ENCODE measurements at places on chromosomes 5 and 9.

GRCh38 chr5:123174916-123175481 lies 86.0 kb downstream of the PRDM6 start:
- DNase-seq: no peak

DNA sequence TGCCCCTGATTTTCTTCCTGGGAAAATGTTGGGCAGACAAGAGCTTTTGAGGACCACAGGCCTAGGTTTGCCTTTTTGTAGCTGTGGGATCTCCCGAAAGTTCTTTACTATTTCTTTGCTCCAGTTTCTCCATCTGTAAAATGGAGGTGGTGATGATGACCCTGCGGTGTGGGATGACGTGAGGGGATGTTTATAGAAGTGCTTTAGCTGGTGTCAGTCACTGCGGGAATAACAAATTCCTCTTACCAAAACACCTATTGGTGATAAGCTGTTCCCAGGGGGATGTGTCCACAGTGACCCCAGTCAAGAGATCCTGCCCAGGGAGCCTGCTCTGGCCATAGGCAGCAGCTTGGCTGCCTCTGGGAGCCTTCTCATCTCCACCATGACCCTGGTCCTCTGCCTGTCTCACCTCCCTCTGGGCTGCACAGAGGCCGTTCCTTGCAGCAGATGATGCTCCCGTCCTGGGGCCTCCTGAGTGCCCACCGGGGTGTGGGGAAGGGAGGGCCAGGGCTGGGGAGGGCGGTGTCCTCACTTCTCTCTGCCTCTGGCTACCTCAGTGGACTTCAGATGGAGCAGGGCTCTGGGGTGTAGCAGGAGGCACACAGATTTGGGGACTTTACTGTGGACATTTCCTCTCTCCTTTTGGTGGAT lies 77.2 kb downstream of the COL15A1 start:
- DNase-seq: no peak

DNA sequence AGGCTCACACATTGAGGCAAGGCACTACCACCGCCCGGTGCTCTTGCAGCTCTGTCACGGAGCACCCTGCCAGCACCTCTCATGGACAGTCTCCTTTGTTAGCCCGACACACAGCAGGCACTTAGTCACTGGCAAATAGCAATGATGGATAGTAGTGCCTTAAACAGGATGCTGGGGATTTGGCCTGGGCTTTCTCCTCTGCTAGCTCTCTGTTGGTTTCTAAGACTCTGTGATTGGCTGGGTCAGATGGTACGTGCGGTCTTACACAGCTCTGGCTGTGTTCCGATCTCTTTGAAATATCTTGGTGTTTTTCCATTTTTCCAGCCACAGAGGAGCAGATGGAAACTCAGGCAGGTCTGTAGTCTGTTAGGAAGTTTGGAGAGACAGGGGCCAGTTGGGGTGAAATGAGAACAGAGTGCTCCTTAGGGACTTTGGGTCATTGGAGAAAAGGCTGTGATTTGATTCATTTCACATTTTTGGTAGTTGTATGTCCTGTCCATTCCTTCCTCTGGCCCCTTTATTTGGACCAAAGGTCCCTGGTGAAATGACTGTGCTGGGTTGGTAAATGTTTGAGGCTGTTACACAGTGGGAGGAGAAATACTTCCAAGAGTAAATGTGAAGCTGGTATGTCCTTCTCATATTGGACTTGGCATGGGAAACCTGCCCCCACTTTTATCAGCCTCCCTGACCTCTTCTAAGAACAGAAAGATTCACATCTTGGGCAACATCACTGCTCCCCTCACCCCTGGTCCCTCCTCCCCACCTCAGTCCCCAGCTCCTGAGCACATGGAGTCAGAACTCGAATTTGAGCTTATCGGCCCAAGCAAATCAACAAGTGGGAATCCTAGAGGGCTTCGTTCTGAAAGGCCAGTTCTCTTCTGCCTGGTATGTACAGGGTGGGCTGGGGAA lies 3.4 kb downstream of the SMIM3 start:
- no peak for DNase-seq

GRCh38 chr5:71892641-71893365 lies 173.7 kb downstream of the CARTPT start:
- no peak for DNase-seq

- no peak for DNase-seq
Observed at GRCh38 chr5:84372066-84372695, 12.5 kb downstream of the EDIL3 start.

- DNase-seq: no peak
Observed at GRCh38 chr9:27818348-27818747, 245.1 kb upstream of the C9orf72 start.

DNA sequence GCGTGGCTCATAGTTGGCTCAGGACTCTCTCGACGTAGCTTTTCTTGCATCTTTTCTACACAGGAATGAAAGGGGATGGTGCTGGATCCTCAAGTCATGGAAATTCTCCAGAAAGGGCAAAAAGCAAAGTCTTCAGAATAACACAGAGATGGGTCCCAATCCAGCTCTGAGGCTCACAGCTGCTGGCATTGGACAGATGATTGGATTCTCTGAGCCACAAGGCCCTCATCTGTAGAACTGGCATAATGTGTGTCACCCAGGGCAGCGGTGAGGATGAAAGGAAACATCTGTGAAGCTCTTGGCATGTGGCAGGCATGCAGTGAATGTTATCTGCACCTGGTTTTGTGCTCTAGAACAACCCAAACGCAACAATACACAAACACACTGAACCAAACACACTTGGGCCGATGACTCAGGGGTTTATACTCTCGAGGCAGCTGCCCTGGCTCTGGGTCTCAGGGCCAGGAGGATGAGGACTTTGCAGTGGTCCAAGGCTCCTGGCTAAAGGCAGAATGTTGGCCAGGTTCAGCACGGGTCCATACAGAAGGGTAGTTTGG lies 64.0 kb upstream of the UBTD2 start:
- DNase-seq: no peak

- DNase-seq: no peak
Observed at GRCh38 chr5:2691530-2691929, 59.9 kb downstream of the IRX2 start.

GRCh38 chr9:74120061-74120460 lies 377.1 kb upstream of the RORB start:
- no peak for DNase-seq

GRCh38 chr5:127940854-127941253 lies 142.7 kb upstream of the SLC12A2 start:
- no peak for DNase-seq

GRCh38 chr5:148864113-148864841 lies 37.9 kb downstream of the ADRB2 start:
- no peak for DNase-seq

GRCh38 chr9:136295055-136295454 lies 8.8 kb downstream of the CCDC187 start:
- no peak for DNase-seq

DNA sequence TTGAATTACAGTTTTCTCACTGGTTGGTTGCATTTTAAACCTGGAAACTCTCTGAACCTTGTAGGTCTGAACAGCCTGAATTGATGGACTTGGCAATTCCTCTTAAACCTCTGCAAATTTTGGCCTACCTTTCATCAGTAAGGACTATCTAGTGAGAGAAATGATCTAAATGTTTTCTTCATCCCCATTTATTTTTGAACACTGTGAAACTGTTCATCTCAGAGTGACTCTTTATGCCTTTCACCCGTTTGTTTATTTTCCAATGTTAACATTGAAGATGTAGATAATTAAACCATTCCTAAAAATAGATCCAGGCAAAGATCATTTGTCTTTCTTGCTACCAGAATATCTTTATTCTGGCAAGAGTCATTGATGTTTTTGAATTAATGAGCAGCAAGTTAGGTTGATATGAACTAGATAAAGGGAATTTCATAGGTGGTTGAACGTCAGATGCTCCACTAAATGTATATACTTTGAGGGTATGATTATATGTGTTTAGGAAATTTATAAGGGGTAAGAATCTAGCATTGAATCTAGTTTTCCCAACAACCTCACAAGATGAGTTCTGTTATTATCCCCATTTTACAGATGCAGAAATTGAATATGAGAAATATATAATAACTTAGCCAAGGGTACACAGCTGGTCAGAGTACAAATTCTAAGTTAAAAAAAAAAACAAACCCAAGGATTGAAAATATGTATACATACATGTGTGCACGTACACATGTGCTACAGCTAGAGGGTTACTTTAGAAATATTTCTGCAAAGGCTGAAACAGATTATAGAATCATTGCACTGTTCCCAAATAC lies 3.4 kb downstream of the CPEB4 start:
- DNase-seq: no peak

DNA sequence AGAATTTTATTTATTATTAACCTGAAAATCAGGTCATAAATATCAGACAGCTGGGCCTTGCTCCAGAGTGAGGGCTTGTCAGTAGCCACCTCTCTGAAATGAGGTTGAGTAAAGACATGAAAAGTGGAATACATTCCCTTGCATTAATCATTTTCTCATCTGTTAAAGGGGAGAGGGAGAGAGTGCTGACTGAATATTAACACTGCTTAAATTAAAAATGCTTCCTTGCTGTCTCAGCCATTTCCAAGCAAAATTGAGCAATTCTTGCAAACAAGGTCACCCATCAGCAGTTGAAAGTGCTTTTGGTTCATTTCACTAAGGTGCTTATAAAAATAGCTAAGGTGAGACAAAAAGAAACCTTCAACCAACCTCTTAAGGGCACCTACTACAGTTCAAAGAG lies 102.8 kb downstream of the CMYA5 start:
- DNase-seq: no peak

GRCh38 chr9:70861376-70861775 lies 260.0 kb downstream of the TRPM3 start:
- DNase-seq: no peak

DNA sequence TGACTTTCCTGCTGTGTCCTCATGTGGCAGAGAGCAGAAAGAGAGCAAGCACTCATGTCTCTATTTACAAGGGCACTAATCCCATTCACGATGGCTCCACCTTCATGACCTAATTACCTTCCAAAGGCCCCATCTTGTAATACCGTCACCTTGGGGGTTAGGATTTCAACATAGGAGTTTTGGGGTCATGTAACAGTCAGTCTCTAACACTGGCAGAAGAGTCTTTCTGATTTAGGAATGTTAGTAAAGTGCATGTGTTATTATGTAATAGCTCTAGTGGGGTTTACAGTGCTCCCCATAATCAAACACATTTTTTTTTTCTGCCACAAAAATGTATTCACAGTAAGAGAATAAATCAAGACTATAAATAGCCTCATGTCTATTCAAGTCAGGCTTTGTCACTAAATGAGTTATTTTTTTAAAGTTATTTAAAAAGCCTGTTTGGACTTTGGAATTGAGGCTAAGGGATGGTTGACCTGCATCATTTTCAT lies 19.1 kb downstream of the GALNT10 start:
- no peak for DNase-seq

DNA sequence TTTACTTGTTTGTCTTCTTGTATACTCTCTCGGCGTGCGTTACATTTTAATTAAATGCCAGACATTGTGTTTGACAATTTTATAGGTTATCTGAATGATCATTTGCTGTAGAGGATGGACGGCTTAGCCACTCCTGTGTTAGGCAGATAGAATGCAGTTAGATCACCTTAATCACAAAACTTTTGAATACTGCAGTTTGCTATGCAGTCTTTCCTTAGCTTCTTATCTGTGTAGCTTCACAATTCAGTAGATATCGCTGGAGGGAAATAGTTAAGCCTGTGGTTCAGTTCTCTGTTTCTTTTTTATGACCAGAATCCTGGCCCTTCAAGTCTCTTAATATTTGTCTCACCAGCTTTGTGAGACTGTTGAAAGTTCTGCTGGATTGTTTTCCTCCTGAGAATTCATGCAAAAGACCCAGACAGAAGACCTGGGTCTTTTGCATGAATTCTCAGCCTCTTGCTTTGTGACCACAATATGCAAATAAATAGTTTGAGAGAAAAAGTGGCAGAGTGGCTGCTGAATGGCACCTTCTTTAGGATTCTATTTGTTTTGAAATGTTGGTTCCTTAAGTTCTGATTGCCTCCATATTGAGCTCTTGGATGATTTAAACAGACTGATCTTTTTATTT lies 40.2 kb downstream of the RASA1 start:
- DNase-seq: no peak

- DNase-seq: no peak
Observed at GRCh38 chr5:52725065-52725746, 62.5 kb upstream of the ITGA1 start.

GRCh38 chr9:119736491-119737454 lies 367.5 kb upstream of the BRINP1 start:
- DNase-seq: no peak

- DNase-seq: no peak
Observed at GRCh38 chr5:153896701-153897100, 142.0 kb downstream of the FAM114A2 start.

DNA sequence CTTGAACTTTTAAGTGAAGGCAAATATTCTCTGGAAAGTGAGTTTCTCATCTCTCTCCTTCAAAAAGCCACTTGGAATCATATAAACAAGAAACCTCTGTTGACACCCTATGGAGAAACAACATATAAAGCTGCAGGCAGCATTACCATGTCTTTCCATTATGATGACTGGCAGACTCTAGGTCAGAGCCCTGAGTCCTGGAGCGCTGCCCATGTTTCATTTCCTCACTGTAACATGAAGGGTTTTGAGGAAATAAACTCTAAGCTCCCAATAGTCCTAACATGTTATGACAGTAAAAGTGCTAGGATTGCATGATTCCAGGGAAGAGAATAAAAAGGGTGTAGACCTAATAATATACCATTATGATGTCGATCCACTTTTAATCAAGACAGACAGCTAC lies 220.6 kb downstream of the CTNND2 start:
- DNase-seq: no peak

DNA sequence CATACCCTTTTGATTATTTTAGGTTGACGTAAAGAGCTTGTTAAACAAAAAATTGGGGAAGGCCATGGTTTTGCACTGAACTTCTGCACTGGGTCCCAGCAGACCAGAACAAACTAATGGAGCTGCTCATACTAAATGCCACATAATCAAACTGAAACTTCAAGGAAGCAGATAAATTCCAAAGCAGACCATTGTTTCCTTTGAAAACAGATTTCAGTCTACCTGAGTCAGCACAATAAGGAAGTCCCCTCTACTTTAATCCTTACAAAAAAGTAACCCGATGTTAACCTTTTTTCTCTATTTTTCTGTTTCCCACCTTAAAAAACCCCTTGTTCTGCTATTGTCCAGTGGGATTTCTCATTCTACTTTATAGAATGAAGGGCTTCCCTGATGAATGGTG lies 39.2 kb downstream of the WDR36 start:
- DNase-seq: no peak

- no peak for DNase-seq
Observed at GRCh38 chr9:36597412-36598178, 24.9 kb downstream of the MELK start.

- DNase-seq: no peak
Observed at GRCh38 chr5:93578813-93579691, 2.0 kb downstream of the NR2F1-AS1 start.

- DNase-seq: no peak
Observed at GRCh38 chr5:43192558-43193180, 644 bp downstream of the NIM1K start.

DNA sequence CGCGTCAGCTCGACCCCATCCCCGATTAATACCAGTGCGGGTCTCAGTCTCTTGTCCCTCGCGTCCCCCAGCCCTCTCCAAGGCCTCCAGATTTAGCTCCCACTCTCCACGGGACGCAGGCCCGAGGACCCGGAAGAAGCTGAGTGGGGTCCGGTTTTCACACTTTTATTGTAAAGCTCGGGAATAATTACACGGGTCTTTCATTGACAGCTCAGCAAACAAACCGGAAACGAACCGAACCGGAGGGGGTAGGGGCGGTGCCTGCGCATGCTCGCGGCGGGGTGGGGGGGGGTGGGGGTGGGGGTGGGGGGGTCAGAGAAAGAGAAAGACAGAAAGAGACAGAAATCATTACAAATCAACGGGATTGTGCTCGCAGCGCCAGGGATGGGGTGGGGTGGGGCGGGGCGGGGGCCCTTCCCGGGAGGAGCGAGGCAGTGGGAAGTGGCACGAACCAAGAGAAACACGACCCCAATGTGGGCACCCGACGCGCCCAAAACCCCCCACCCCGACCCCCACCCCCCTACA lies 27.9 kb downstream of the PCDH1 start:
- DNase-seq: no peak
